ENCODE measurements at places on chromosomes 6 and 20.

- DNase-seq, result no peak
Measured at GRCh38 chr20:60749804-60750602, 502.1 kb upstream of the CDH4 start.

DNA sequence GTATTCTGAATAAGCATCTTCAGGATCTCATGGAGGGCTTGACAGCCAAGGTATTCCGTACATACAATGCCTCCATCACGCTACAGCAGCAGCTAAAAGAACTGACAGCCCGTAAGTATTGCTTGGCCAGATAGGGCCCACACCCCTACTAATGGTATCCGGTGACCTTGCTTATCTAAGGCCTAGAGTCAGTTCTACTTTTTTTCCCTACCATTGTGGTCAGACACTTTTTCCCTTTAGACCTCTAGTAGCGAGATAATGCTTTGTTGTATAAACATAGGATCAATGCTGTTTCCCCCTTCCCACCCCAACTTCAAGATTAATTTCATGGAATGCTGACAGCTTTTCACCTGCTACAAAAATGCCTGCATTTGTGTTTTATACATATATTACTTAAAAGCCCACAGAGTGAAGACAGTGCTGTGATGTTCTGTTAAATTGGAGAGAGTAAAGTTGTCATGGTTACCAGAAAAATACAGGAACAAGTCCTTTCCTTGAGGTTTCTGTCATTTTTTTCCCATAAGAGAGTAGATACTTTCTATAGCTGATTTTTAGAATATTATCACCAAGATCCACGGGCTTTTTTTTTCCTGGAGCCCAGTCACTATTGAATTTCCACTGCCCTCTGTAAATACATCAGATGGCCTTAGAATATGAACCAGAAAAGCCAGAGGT is 20.9 kb upstream of the PLCG1 start:
- DNase-seq, result no peak

DNA sequence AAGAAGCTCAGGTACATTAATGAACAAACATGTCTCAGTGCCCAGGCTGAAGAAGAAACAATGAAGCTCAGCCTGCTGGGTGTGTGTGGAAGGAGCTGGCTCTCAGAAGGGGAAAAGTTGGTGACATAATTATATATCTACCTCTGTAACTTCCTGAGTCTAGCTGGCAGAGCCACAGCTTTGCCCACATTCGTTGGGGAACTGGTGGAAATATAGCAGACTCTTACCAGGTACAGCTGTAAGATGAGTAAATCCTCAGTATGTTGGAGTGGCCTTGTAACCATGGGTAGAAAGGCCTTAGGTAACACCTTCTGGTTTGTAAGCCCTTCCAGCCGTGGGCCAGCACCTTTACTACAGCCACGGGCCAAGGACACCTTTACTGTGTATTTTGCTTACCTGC is 29.9 kb upstream of the PNRC1 start:
- DNase-seq, result no peak

- DNase-seq, result no peak
Measured at GRCh38 chr6:167502471-167502870, 177.6 kb downstream of the TTLL2 start.

- no peak for DNase-seq
Measured at GRCh38 chr6:136604928-136605510, 54.8 kb upstream of the MAP7 start.

GRCh38 chr6:99979953-99980352 is 14.1 kb downstream of the MCHR2 start:
- DNase-seq, result no peak

- no peak for DNase-seq
Measured at GRCh38 chr6:28856620-28857005, 67.2 kb downstream of the TRIM27 start.
